Brain pericyte (primary cell): ENCODE measurements at places on chromosomes 7 and 10.

- no peak for DNase-seq
Observed at GRCh38 chr10:3432081-3432825, 259.7 kb upstream of the PITRM1 start.

GRCh38 chr10:4686644-4686996 lies 139.4 kb upstream of the AKR1E2 start:
- no peak for DNase-seq

DNA sequence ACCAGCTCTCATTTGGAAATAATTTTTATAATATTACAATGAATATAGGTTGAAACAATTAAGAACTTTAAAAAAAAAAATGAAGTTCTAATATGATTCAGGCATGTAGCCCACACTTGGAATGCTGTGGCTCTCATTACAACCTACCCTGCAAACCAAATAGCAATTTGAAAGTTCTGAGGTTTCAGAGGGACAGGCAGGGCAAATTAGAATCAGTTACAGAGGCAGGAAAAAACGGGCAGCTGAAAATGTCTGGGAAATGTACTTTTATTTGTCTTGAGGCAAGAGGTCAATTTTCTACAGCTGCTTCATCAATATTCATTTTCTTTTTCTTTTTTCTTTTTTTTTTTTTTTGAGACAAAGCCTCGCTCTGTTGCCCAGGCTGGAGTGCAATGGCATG lies 95.3 kb downstream of the PIP4K2A start:
- DNase-seq = no peak

GRCh38 chr7:90180649-90181048 lies 26.4 kb downstream of the STEAP1 start:
- DNase-seq = no peak

GRCh38 chr7:32258265-32258664 lies 188.1 kb upstream of the PDE1C start:
- no peak for DNase-seq

DNA sequence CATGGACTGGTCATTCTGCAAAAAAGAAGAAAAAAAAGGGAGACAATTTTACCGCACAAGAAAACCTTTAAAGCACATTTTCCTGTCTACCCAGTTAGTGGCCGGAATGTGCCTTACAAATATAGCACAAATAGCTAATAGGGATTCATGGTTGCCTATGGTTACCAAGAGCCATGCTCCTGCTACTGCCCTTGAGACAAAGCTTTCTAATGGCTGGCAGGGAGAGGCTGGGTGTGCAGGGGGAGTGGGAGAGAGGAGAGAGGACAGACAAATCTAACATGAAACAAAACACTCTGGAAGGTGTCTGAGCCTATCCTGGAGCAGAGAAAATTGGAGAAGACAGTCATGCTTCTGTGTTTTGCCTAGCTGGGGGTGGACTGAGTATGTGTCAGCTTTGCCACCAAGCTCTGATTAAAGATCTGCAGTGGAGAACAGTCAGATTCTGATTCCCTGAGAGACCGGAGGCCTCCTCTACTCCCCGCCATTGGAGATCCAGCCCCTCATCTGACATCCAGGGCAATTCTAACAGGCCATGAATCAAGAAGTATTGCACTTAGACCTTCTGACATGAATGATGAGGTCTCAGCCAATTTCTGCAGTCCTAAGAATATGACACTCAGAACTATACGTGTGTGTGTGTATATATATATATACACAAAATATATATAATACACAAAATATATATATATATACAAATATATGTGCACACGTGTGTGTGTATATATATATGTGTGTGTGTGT lies 80.2 kb downstream of the PRTFDC1 start:
- DNase-seq = no peak
